ENCODE measurements at places on chromosomes 13 and 19.

GRCh38 chr13:42607546-42607945 lies 33.6 kb downstream of the TNFSF11 start:
- no peak for DNase-seq
- no peaks in the 10 kb centered on the region for H3K36me3 ChIP-seq
- no peaks in the 10 kb centered on the region for H3K27me3 ChIP-seq
- H3K27ac ChIP-seq: no peak overlapping the region
- H3K4me1 ChIP-seq: no peaks in the 10 kb centered on the region

DNA sequence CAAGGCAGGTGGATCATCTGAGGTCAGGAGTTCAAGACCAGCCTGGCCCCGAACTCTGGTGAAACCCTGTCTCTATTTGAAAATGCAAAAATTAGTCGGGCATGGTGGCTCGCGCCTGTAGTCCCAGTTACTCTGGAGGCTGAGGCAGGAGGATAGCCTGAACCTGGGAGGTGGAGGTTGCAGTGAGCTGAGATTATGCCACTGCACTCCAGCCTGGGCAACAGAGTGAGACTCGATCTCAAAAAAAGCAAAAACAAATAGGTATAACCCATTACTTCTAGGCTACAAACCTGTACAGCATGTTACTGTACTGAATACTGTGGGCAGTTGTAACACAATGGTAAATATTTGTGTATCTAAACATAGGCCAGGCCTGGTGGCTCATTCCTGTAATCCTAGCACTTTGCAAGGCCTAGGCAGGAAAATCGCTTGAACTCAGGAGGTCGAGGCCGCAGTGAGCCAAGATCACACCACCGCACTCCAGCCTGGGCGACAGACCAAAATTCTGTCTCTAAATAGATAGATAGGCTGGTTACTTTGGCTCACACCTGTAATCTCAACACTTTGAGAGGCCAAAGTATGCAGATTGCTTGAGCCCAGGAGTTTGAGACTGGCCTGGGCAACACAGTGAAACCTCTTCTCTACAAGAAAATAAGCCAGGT lies 63.5 kb downstream of the MYO9B start:
- no peaks in the 10 kb centered on the region for H3K36me3 ChIP-seq
- no peaks in the 10 kb centered on the region for H3K27me3 ChIP-seq
- DNase-seq: no peak
- H3K4me1 ChIP-seq: peaks cover 2% of the 10 kb centered on the region

DNA sequence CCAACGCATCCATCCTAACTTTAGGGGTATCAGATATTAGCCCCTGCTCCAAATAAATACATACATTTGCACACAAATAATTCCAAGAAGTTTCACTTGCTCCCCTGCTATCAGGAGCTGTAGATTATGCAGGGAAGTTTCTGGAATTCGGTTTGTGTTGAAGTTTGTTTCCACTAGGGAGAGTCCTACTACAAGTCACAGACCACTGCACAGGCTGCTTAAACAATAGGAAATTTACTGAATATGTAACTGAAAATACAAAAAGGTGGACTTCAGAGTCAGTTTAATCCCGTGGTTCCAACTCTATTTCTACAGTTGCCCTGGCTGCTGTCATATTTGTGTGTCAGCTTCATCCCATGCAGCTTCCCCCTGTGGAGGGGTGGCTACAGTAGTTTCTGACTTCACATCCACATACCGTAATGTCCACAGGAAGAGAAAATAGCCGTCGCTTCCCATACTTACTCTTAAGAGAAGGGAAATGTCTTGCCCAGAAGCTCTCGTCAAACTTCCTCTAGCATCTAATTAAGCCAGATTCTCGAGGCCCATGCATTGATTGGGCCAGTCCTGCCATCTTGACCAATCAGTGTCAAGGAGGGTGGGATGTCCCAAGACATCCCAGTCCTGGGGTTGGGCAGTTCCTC lies 286.6 kb downstream of the COG6 start:
- no peak overlapping the region for H3K27ac ChIP-seq
- DNase-seq: no peak
- H3K36me3 ChIP-seq: no peaks in the 10 kb centered on the region
- peaks cover 2% of the 10 kb centered on the region for H3K4me1 ChIP-seq
- H3K27me3 ChIP-seq: no peaks in the 10 kb centered on the region

DNA sequence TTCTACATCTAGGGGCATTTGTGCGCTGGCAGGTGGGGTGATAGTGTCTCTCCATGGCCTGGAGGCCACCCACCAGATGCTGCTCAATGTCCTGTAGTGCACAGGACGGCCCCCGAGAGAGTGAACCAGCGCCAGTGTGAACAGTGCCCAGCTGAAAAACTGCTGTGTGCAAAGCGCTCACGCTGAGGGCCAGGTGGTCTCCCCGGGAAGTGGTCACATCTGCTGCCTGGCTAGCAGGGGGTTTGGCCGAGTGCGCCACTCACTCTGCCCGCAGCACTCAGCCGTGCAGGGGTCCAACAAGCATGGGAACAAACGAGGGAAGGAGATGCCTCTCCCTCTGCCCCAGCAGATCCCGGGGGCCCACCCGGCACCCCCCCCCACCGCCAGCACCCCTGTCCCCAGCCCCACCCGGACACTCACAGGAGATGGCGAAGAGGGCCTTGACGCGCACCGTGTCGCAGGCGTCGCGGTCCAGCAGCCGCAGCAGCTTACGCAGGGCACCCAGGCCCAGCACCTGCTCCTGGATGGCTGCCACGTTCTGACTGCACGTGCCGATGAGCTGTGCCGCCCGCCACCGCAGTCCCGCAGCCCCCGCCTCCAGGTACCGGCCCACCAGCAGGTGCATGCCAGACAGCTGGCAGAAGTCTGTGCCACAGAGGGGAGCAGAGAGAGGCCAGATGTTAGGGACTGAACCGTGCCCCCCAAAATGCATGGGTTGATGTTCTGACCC lies 5.8 kb downstream of the HSPBP1 start:
- H3K4me3 ChIP-seq: no peak overlapping the region
- H3K4me1 ChIP-seq: no peaks in the 10 kb centered on the region
- H3K27me3 ChIP-seq: no peaks in the 10 kb centered on the region
- H3K36me3 ChIP-seq: peaks cover 3% of the 10 kb centered on the region
- no peak for DNase-seq
- H3K27ac ChIP-seq: no peak overlapping the region

GRCh38 chr19:35557539-35558399 lies 5.7 kb downstream of the ATP4A start:
- peaks cover 6% of the 10 kb centered on the region for H3K4me1 ChIP-seq
- peak overlapping the region; percentile 70 for H3K4me3 ChIP-seq
- no peaks in the 10 kb centered on the region for H3K27me3 ChIP-seq

GRCh38 chr13:59545007-59545406 lies 618.7 kb downstream of the DIAPH3 start:
- no peaks in the 10 kb centered on the region for H3K36me3 ChIP-seq
- no peak overlapping the region for H3K27ac ChIP-seq
- H3K4me1 ChIP-seq: no peaks in the 10 kb centered on the region
- H3K4me3 ChIP-seq: no peak overlapping the region
- no peaks in the 10 kb centered on the region for H3K27me3 ChIP-seq

DNA sequence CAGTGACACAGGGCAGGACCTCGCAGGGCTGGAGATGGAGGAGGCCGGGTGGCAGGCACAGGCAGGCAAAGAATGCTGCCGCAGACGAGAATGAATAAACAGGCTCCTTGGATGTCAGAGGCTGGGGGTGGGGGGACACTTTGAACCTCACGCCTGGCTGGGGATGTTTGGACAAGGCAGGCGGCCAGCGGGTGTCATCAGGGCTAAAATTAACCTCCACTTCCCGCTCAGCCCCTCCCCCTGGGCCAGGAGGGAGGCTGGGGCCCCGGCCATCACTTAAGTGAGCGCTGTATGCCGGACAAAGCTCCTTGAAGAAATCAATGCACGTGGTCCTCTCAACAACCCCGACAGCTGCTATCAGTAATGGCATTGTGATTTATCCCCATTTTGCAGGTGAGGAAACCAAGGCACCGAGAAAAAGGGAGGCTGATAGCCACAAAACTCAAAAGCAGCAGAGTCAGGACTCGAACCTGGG lies 10.3 kb upstream of the FUT5 start:
- no peak overlapping the region for H3K4me3 ChIP-seq
- no peak for DNase-seq
- H3K27ac ChIP-seq: no peak overlapping the region
- no peaks in the 10 kb centered on the region for H3K27me3 ChIP-seq
- no peaks in the 10 kb centered on the region for H3K36me3 ChIP-seq

- H3K27ac ChIP-seq: no peak overlapping the region
- H3K36me3 ChIP-seq: peaks cover 24% of the 10 kb centered on the region
- DNase-seq: no peak
- no peaks in the 10 kb centered on the region for H3K27me3 ChIP-seq
These were observed 11.3 kb upstream of the PLA2G4C start for GRCh38 chr19:48121909-48122371.

DNA sequence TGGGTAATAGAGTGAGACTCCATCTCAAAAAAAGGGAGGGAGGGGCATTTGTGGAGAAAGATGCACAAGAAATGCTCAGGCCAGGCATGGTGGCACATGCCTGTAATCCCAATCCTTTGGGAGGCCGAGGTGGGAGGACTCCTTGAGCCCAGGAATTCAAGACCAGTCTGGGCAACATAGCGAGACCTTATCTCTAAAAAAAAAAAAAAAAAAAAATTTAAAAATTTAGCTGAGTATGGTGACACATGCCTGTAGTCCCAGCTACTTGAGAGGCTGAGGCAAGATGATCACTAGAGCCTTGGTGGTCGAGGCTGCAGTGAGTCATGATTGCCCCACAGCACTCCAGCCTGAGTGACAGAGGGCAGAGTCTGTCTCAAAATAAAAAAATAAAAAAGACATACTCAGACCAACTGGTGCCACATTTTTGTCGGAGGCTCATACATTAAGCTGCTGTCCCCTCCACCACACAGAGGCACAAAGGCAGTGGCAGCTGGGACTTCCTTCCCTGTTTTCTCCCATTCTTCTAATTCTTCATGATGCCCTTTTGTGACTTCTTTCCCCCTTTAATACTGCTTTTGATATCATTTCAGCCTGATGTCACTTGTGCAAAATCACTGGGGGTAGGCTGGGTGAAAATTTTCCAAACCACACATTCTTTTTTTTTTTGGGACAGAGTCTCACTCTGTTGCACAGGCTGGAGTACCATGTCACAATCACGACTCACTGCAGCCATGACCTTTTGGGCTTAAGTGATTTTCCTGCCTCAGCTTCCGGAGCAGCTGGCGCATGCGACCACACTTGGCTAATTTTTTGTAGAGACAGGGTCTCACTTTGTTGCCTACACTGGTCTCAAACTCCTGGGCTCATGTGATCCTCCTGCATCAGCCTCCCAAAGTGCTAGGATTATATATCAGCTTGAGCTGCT lies 26.8 kb upstream of the CXCL17 start:
- H3K4me3 ChIP-seq: no peak overlapping the region
- H3K4me1 ChIP-seq: peaks cover 4% of the 10 kb centered on the region
- no peaks in the 10 kb centered on the region for H3K27me3 ChIP-seq
- H3K36me3 ChIP-seq: no peaks in the 10 kb centered on the region

GRCh38 chr19:13024126-13024950 lies 29.1 kb downstream of the NFIX start:
- no peaks in the 10 kb centered on the region for H3K36me3 ChIP-seq
- H3K27ac ChIP-seq: no peak overlapping the region
- peaks cover 9% of the 10 kb centered on the region for H3K4me1 ChIP-seq
- DNase-seq: no peak

GRCh38 chr19:10503002-10503789 lies at the start of gene KEAP1:
TSS of gene KEAP1 (minus strand) at chr19:10503356. CDS start at chr19:10500033, 3,323 bp downstream.
- no peaks in the 10 kb centered on the region for H3K27me3 ChIP-seq
- no peak within 1 kb of the TSS for H3K27ac ChIP-seq
- H3K36me3 ChIP-seq: peaks cover 7% of the 10 kb centered on the region
- H3K4me3 ChIP-seq: peak within 1 kb of the TSS; percentile 76
- H3K4me1 ChIP-seq: peaks cover 4% of the 10 kb centered on the region

- DNase-seq: no peak
- no peak overlapping the region for H3K4me3 ChIP-seq
- no peaks in the 10 kb centered on the region for H3K36me3 ChIP-seq
- no peak overlapping the region for H3K27ac ChIP-seq
- no peaks in the 10 kb centered on the region for H3K4me1 ChIP-seq
- H3K27me3 ChIP-seq: no peaks in the 10 kb centered on the region
These were observed 13.1 kb upstream of the PNMA8C start for GRCh38 chr19:46441866-46442265.

GRCh38 chr19:33517922-33518321 lies 3.7 kb downstream of the PEPD start:
- peaks cover 2% of the 10 kb centered on the region for H3K4me1 ChIP-seq
- no peak overlapping the region for H3K4me3 ChIP-seq
- no peak for DNase-seq

- no peaks in the 10 kb centered on the region for H3K27me3 ChIP-seq
- DNase-seq: no peak
- no peaks in the 10 kb centered on the region for H3K36me3 ChIP-seq
These were observed 17.3 kb upstream of the RBM26 start for GRCh38 chr13:79423340-79423739.

- no peak overlapping the region for H3K4me3 ChIP-seq
- no peak for DNase-seq
- H3K4me1 ChIP-seq: no peaks in the 10 kb centered on the region
- H3K27me3 ChIP-seq: no peaks in the 10 kb centered on the region
These were observed 196.8 kb downstream of the PDS5B start for GRCh38 chr13:32783067-32783466.

DNA sequence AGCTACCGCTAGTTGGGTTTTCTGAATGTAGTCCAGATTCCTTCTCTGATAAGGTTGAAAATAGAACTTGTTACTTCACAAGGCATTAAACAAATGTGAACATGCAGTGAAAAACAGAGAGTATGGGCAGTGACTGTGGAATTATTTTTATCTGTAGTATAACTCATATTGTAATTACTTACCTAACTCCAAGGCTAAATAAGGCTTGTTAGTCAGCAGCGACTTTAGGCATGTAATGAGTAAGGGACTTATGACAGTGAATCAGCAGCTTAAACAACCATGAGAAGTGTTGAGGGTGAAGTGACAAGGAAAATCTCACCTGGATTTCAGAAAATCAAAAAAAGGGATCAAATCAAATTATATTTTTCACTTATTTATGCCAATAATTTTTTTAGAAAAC lies 1719.5 kb upstream of the MIR17HG start:
- no peaks in the 10 kb centered on the region for H3K36me3 ChIP-seq
- no peaks in the 10 kb centered on the region for H3K4me1 ChIP-seq
- H3K27ac ChIP-seq: no peak overlapping the region
- no peaks in the 10 kb centered on the region for H3K27me3 ChIP-seq

DNA sequence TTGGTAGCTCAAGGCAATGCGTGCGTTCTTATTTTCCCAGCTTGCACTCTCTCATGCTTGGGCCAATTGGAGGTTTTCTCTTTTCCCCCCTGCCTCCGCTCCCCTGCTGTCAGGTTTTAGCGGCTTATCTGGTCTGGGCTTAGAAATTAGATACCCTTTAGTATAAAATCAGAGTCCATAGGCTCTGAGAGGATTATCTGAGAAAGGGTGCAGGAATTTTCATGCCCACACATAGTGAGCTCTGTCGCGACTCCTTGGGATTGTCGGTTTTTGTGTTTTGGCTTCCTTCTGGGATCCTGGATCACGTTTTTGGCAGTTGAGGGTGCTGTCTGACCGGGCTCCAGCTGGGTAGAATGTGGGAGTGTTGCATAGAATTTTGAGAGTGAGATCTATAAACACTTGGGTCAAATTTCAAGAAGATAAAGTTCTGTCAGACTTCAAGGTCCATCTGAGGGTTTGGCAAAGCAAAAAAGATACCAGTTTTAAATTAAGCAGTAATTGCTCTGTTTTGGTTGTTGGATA lies 12.4 kb downstream of the CHAF1A start:
- peaks cover 13% of the 10 kb centered on the region for H3K36me3 ChIP-seq
- H3K4me3 ChIP-seq: no peak overlapping the region
- H3K4me1 ChIP-seq: peaks cover 2% of the 10 kb centered on the region
- H3K27ac ChIP-seq: no peak overlapping the region
